ENCODE measurements at places on chromosomes 1 and 21.

DNA sequence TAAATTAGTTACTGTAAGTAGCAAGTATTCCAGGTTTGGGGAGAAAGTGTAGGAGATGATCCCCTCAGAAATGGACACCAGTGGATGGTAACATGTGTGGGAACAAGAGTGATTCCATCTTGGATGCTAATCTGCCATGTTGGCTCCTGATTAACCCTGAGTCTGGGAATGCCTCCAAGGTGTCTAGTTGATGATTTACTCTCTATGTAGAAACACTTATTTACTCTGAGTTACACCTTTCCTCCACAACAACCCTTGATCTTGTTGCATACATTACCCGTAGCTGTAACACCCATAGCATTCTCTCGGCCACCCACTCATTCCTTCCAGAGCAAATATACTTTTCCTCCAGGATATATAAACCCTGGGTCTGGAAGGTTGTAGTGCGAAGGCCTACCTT is 315.9 kb upstream of the GREM2 start:
- DNase-seq: no peak

GRCh38 chr1:24206516-24207394 is 19.7 kb upstream of the IFNLR1 start:
- no peak for DNase-seq

DNA sequence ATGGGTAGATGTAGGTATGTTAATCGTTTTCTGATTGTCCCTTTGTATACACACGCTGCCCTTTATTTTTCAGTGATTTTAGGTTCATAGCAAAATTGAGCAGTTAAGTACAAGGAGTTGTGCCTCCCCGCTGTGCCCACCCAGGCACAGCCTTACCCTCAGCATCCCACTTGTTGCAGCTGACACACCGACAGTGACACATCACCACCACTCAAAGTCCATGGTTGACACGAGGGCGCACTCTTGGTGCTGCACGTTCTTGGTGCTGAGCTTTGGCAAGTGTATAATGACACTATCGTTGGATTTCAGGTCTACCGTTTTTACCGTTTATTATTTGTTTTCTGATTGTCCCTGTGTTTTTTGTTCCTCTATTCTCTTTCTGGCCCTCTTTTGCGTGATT is 15.6 kb downstream of the C1orf159 start:
- DNase-seq: no peak

DNA sequence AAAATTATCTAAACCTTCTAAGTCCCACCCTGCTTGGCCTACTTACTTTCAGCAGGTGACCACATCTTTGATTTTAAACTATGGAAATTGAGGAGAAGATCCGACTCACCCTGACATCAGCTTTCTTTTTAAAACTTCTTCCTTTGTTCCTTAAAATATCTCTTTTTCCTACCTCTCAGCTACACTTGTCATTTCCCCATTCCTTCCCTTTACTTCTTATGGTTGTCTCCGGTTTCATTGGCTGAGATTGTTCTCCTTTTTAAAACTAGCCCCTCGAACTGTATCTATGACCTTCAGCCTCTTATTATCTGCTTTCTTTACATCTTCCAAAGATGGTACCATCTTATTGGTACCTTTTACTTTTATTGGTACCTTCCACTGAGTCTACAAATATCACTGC is 87.8 kb upstream of the NRIP1 start:
- DNase-seq: no peak

DNA sequence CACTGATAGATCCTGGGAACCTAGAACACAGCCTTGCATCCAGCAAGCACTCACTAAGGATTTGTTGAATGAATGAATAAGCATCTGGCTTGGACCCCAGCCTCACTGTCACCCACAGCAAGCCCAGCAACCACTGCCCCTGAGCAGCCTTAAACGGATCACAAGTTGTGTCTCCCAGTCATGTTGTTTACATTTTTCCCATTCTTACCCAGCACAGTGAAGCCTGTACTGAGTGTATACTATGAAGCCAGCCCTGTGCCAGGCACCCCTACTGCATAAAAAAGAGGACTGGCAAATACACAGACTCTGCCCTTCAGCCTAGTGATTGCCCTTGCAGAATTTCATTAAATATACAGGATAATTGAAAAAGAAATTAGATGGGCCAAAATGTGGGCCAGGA is 30.2 kb downstream of the RRAGC start:
- no peak for DNase-seq

- DNase-seq: no peak
These were observed 5.3 kb downstream of the PTTG1IP start for GRCh38 chr21:44867999-44868700.

DNA sequence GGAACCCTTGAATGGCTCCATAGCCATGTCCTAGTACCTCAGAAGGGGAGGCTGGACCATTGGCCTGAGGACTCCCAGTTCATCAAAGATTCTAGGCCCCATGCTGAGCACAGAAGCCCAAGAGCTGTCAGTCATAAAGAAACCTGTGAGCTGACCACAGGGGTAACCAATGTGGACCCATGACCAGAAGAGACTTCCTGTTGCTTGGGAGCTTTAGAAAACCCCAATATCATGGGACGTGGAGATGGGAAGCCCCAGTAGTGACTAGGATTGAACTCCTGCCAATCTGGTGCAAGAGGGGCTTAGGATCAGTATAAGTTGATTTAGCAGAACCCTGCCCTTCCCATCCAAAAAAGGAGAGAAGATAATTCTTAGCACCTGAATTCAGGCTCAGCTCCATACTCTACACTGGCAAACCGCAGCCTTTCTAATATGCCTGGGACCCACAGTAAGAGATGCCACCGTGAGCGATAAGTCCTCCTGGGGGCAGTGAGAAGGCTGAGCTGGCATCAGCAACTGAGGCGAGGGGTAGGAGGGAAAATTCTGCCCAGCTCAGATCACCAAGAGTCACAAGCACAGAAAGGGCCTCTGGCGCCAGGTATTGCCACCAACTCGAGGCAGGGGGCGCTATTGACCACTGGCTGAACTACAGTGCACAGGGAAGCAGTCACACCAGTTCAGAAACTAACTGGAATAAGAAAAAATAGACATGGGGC is 108.9 kb downstream of the CAPN8 start:
- no peak for DNase-seq

DNA sequence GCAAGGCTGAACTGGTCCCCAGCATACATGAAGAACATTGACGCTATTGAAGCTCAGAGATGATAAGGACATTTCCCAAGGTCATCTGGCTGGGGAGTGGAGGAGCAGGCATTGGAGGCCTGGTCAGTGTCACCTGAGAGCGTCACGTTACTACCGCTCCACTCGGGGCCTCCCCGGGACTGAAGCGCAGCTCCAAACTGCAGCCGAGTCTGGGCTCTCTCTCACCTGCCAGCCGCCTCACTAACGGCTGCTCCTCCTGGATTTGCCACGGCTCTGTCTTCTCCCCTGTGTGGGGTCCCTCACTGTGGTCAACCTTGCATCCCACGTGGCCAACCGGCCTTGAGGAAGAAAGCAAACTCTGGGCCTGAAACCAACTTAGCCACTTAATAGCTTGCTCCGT is 111.3 kb downstream of the ADSS2 start:
- DNase-seq: no peak

GRCh38 chr1:208074353-208074752 is 163.4 kb upstream of the CD34 start:
- no peak for DNase-seq

DNA sequence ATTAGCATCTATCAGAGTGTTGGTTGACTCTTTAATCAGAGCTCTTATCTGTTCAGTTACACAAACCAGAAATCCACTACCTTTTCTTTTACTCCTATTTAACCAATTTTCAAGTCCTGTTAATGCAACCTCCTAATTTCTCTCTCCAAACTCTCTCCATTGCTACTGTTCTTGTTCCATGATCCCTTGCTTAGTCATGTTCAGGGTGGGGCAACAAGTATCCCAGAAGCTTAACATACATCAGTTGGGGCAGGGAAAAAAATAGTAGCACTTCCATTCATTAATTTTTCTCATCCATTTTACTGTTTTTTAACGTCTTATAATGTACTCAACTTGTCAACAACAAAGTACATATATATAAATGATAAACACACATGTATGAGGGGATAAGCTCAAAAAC is 111.2 kb upstream of the LBR start:
- no peak for DNase-seq

- no peak for DNase-seq
These were observed 573 bp downstream of the KLHL21 start for GRCh38 chr1:6601923-6602668.

Measured in cerebellar nuclear complex (tissue), 1 donor.